ENCODE measurements at places on chromosomes 2 and 18.

GRCh38 chr2:27627963-27628766, 647 bp downstream of the CCDC121 start:
- no peak for DNase-seq

DNA sequence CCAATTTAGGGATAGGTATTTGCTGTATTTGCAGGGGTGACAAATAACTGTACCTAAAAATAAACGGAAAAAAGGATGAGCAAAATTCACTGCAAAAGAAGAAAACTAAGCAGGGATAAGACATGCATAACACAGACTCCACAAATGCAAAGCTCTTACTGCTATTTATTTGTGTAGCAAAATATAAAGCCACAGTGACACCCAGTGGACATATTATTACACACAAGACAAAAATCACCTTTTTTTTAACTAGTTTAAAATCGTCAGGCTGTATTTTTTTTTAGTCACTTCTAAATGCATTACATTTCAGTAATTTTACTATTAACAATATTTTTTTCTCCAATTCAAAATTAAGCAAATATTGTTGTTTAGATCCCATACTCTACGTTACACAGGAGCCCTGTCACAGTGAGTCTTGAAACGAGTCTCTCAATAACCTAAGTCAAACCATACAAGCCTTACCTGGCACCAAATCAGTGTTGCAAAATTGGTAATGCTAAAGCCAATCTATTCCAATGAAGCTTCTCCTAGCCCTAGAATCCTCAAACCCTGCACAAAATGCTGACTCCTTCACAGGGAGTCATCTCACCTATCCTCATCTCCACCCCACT, 23.7 kb downstream of the METTL4 start:
- DNase-seq, result no peak

- DNase-seq, result no peak
Measured at GRCh38 chr2:235698028-235698427, 204.2 kb downstream of the AGAP1 start.

GRCh38 chr2:8861797-8862196, 24.4 kb upstream of the KIDINS220 start:
- no peak for DNase-seq

- no peak for DNase-seq
Measured at GRCh38 chr2:47272905-47273758, 118.0 kb upstream of the STPG4 start.

- DNase-seq, result no peak
Measured at GRCh38 chr2:219441451-219442255, 7.0 kb downstream of the SPEG start.

DNA sequence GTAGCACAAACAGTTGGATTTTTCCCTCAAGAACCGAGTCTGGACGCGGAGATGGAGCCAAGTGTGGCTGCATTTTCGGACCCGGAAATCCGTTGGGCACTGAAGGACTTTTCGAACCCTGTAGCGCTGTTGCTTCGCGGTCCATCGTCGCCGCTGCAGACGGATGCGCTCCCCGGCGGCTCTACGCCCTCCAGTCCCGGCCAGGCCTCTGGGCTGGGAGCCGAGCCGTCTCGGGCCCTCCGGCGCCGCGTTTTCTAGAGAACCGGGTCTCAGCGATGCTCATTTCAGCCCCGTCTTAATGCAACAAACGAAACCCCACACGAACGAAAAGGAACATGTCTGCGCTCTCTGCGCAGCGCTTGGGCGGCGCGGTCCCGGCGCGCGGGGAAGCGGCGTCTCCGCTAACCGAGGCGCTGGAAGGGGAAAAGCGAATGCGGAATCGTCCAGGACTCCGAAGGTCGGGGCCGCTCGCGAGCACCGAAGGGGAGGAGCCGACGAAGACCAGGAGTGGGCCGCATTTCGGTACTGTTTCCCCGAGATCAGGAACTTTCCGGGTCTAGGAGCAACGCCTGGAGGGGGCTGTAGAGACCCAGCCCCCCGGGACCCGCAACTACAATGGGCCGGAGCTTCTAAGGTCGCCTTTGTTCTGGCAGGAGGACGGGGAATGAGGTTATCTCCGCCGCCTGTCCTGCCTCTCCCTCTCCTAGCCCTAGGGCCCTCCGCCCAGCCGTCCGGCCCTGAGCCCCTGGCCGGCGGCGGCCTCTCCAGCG, 3.2 kb downstream of the EMX1 start:
- DNase-seq, result no peak

DNA sequence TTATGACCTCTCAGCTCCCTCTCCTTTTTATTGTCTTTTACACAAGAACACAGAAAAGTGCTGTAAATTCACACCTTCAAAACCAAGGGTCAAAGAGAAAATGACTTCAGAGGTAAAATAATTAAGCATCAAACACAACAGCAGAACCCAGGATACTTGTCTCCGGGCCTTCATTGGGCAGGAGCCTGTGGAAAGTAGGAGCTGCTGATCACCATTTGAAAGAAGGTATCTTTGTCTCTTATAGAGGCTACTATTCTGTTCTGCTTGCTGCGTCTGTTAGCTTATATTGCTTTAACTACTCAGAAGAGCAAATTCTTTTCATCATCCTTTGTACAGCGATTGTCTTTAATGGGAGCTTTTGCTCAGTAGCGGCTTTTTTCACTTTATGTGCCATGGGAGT, 261.1 kb downstream of the PTGR3 start:
- DNase-seq, result no peak

GRCh38 chr2:18701546-18701945, 112.2 kb upstream of the NT5C1B start:
- DNase-seq, result no peak

Data from GM12864 (cell line).